ENCODE measurements at places on chromosomes 1 and 21.

GRCh38 chr1:53411541-53412152 is 47.6 kb upstream of the DMRTB1 start:
- DNase-seq, result no peak

- no peak for DNase-seq
These were observed 1.5 kb upstream of the HMGN1 start for GRCh38 chr21:39350094-39351005.

- no peak for DNase-seq
These were observed 60.0 kb downstream of the SLC19A1 start for GRCh38 chr21:45481977-45482898.

- no peak for DNase-seq
These were observed 1077.4 kb upstream of the ADGRL4 start for GRCh38 chr1:80083892-80084291.

DNA sequence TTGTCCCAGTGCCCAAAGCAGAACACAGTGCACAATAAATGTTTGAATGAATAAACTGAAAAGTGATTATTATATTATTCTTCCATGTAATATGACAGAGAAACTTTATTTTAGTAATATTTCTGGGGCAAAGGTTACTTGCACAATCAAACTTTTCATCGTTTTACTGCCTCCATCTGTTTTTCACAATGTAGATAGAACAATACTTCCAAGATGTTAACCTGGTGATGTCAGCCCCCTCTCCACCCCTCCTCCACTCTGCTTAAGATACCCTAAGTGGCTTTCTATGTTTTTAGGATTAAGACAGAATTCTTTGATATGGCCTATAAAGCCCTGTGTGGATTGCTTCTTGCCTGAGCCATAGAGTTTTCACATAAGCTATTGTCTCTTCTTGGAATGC is 13.8 kb upstream of the NTMT2 start:
- no peak for DNase-seq

GRCh38 chr1:147478521-147478920 is 62.8 kb upstream of the BCL9 start:
- no peak for DNase-seq

DNA sequence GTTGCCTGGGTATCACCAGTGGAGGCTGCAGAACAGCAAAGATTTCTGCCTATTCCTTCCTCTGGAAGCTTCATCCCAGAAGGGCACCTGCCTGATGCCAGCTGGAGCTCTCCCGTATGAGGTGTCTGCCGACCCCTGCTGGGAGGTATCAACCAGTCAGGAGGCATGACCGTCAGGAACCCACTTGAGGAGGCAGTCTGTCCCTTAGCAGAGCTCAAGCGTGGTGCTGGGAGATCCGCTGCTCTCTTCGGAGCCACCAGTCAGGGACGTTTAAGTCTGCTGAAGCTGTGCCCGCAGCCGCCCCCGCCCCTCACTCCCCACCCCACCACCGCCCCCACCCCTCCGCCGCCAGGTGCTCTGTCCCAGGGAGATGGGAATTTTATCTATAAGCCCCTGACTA is 23.1 kb upstream of the HFM1 start:
- no peak for DNase-seq

- no peak for DNase-seq
These were observed 21.5 kb upstream of the SDC3 start for GRCh38 chr1:30929944-30930525.

DNA sequence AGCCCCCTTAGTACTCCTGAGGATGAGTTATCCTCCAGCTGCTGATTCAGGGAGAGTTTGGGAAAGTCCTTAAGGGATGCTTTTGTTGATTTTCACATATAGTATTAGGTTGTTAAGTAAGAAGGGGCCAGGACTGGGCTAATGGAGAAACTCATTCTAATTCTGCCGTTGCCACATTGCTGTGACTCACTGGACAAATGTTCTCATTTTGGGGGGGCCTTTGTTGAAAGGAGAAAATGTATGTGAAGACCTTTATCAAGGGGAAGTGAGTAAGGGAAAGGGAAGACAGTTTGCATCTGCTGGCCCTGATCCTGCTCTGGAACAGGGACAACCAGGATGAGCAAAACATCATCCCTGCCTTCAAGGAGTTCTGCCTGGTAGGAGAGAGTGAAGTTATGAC is 123.2 kb upstream of the FGGY start:
- DNase-seq, result no peak

GRCh38 chr1:201504799-201505502 is 2.0 kb downstream of the CSRP1 start:
- no peak for DNase-seq

DNA sequence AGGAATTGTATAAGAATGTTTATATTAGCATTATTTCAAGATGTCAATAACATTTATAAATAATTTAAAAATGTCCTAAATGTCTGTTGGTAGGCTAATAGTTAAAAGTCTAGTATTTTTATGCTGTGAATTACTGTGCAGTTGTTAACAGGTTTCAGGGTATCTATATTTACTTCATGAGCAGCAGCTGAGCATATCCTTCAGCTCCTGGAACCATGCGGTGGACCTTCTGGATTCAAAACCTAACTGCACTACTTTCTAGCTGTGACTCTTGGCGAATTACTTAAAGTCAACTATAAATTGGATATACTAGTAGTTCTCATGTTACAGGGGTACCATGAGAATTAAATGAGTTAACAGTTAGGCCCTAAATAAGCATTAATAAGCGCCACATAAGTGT is 3.7 kb downstream of the CEP350 start:
- DNase-seq, result no peak

DNA sequence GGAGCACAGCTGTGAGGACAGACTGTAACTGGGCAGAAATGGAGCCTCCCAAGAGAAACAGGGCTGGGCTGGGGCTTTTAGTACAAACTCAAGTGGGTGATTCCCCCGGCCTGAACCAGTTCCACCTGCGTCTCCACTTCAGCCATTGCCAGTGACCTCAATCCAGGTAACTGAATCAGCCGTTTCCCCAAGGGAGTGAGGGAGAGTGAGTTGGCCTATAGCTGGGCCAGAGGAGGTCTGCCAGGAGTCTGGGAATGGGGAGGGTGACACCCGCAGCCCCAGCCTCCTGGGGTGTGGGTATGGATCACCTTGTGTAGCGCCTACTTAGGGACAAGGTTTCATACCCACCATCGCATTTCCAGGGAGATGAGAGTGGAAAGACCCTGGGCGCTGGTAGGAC is 8.5 kb downstream of the SLC26A9 start:
- no peak for DNase-seq

DNA sequence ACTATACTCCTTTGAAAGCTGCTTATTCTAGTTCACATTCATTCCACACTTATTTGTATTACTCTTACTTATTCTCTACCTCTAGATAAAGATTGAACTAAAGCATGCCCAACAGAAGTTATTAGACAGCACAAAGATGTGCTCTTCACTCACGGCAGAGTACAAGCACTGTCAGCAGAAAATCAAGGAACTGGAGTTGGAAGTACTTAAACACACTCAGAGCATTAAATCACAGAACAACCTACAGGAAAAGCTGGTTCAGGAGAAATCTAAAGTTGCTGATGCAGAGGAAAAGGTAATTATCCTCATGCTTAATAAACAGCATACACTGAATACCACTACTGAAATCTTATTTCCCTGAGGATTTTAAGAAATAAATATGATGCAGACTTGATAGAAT is 81.3 kb upstream of the PPIH start:
- DNase-seq, result no peak

DNA sequence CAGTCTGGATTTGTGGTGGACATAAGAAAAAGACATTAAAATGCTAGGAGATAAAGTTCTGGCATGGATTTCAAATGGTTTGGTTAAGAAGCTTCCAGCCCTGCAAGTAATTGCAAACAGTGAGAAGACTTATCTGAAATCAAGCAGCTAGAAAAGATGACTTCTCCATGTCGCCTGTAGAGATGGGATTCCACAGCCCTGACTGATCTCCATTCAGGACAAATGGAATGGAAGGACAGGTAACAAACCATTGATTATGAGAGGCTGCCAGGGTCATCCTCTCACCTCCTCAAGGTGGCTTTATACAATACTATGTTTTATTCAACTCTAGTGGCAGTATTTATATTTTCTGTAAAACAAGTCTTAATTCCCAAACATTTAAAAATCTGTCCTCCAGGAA is 237.9 kb downstream of the HLX start:
- no peak for DNase-seq

DNA sequence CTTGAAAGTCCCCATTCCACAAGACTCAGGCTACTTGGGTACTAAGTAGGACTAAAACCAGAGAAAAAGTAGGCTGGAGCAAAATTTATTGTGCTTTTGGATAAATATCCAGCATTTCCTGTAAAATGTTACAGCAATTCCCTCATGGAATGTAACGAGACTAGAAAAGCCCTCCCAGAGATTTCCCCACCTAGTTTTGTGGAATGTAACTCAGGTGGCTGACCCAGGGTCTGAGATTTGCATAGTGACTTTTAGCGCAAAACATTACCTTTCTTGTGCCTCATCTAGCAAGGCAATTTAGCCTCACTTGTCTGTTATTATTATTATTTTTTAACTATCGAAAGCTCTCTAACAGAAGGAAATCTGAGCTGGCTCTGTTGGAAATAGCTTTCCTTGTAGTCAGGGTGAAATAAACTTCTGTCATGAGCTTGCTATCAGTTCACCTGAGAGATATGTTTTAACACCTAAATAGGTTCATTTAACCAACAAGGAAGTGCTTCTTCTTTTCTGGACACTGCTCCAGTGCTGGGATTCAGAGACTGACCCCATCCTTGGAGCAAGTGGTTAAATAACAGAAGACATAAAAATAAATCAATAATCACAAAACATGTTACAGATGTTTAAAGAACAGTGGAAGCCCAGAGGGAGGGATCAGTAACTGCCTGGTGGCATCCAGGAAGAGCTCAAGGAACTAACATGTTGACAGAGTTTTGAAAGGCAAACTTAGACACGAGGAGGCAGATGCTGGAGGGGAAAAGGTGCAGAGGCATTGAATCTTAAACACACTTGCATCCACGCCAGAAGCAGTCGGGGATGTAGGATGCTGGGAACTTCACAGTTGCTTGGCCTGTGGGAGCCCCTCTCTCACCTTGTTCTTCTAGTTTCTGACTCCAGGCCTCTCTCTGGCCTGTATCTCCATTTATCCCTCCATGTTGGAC is 68.3 kb upstream of the RHOU start:
- DNase-seq, result no peak

DNA sequence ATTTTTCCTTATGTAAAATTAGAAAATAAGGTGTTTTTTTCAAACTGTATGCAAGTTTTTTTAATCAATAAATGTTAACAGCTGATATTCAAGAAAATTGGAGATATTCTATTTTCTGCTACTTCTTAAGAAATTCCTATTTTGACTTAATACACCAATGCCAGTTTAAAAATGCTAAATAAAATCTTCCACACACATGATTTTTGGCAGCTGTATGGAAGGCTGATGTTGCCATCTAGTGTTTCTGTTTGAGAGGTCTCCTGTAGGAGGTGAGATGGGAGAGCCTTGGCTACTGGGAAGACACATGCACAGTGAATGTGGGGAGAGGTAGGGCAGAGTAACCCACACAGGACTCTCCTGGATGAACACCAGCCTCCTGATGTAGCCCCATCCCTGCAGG is 29.2 kb upstream of the OR2B11 start:
- no peak for DNase-seq

DNA sequence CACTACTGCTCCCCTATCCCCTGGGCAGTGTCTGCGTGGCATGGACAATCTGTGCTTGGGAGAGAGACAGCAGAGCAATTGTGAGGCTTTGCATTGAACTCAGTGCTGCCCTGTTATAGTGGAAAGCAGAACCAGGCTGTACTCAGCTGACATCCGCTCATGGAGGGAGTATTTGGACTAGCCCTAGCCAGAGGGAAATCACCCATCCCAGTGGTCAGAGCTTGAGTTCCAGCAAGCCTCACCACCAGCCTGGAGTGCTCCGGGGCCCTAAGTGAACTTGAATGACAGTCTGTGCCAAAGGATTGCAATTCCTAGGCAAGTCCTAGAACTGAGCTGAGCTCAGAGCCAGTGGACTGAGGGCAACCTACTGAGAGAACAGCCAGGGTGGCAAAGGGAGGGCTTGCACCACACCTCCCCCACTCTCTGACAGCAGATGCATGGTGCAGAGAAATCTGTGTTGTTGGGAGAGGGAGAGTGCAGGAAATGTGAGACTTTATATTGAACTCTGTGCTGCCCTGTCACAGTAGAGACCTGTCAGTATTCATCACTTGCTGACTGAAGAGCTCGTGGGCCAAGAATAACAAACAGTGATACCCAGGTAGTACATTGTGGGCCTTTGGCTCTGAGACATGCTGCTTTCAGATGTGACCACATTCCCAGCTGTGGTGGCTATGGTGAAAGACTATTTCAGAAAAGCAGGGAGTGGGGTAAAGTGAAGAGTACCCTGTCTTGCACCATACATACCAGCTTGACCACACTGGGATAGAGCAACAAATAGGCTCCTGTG is 107.7 kb upstream of the SLC5A9 start:
- DNase-seq, result no peak

All from amniotic stem cell (primary cell).